Pulmonary artery endothelial cell (primary cell): ENCODE measurements at places on chromosomes 12 and 14. TPM values are rescaled to one million over a fixed set of nuclear protein-coding genes. Genes with fewer than 3 reads are reported as not detected.

SDR9C7 gene
- not detected in 2 replicates for total RNA-seq

CCND2 gene
- total RNA-seq, result 6.1 and 24.8 TPM in 2 replicates

SLC15A5 gene
- total RNA-seq, result not detected in 2 replicates

RIMBP2 gene
- total RNA-seq, result not detected in 2 replicates

ACOT6 gene
- total RNA-seq, result not detected in 2 replicates

TXNDC16 gene
- total RNA-seq, result 3.2 and 3.4 TPM in 2 replicates

ERP27 gene
- 0.14 and 0.33 TPM in 2 replicates for total RNA-seq

KRT82 gene
- total RNA-seq, result not detected in 2 replicates

LUM gene
- total RNA-seq, result 0.07 and 0.46 TPM in 2 replicates

USP44 gene
- 0.53 and 1.1 TPM in 2 replicates for total RNA-seq

PWP1 gene
- total RNA-seq, result 118 and 143 TPM in 2 replicates

TMX1 gene
- total RNA-seq, result 49.2 and 84.4 TPM in 2 replicates

PPP1CC gene
- 156 and 186 TPM in 2 replicates for total RNA-seq

PZP gene
- 0.14 and 0.40 TPM in 2 replicates for total RNA-seq

HOXC9 gene
- not detected in 2 replicates for total RNA-seq

IL22 gene
- total RNA-seq, result not detected in 2 replicates

EML5 gene
- total RNA-seq, result under 0.01 and 0.14 TPM in 2 replicates

RGS6 gene
- not detected in 2 replicates for total RNA-seq

IFI27 gene
- 317 and 506 TPM in 2 replicates for total RNA-seq
